ENCODE measurements at places on chromosomes 5 and 9.

DNA sequence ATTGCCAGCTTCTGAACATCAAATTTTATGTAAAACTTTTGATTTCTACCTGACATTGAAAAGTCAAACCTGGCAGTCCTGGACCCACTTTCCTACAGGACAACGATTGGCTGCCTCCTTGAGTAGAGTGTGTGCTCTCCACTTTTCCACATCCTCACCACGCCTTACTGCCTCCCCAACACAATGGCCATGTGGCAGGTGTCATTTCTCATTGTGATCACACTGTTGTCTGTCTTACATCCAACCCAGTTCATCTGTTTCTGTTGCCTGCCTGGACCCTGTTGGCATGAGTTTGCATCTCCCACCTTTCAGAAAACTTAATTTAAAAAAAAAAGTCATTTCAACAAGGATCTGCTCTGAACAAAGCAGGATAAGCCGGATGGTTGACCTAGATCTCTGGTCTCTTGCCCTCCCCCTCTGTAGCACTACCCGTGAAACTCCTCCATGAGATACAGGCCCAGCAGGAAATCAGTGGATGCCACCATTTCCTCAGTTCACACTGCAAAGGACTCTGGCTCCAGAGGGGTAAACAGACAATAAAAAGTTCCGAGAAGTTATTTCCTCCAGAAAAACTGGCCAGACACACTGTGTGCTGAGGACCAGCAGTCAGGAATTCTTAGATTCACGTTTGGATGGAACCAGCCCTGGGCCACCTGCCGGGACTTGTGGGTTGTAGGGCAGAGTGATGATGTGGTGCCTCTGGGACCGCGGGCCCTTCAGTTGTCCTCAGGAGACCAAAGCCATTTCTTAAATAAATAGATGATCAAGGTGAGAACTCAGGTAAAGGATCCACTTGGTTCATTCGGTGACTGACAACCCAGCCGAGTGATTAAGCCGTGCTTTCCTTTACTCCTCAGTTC lies 48.6 kb downstream of the AMBP start:
- DNase-seq = no peak

DNA sequence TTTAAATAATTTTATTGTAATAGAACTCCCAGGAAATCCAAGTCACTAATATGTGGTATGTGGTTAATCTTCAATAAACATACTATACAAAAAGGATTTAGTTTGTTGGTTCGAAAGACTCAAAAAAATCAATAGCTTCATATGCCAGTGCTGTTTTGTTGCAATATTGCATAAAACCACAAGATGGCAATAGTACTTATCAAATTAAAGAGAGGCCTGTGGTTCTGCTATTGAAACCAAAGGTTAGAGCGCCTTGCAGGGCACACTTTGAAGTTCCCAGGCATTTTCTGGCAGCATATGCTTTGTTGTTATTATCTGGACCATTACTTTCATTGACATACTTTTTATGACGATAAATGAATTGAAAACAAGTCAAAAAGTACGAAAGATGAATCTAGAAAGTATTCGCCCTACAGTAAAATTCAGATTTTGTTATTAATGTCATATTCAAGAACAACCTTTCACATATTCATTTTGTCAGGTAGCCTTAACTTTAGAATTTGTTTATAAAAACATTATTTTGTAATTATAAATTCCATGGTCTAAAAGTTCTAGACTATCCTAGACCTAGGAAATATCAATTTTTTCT lies 316.3 kb downstream of the MCTP1 start:
- DNase-seq = no peak

DNA sequence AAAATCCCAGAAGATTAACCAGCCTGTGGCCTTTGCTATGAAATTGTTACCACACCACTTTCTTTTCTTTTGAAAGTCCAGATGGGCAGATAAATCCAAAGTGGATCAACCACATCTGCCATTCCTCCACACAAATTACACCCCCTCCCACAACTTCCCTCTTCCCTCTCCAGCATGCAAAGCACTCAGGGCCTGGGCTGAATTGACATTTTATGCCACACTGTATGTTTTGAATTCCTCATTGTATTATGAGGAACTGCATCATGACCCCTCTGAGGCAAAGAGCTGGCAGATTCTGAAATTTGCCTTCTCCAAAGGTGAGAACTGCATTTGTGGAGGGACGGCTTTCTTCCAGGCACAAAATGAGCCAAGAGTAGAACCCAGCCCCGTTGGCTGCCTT lies 589.2 kb upstream of the KLF4 start:
- no peak for DNase-seq

GRCh38 chr5:15521381-15522186 lies 21.6 kb downstream of the FBXL7 start:
- DNase-seq = no peak

GRCh38 chr9:127285965-127286364 lies 21.4 kb downstream of the GARNL3 start:
- no peak for DNase-seq

- DNase-seq = no peak
Observed at GRCh38 chr9:36149197-36149596, 12.7 kb downstream of the GLIPR2 start.

GRCh38 chr5:33091571-33092363 lies 349.0 kb upstream of the TARS1 start:
- no peak for DNase-seq

GRCh38 chr5:30572279-30572678 lies 621.2 kb upstream of the CDH6 start:
- no peak for DNase-seq

- DNase-seq = no peak
Observed at GRCh38 chr9:37729499-37729898, 24.1 kb upstream of the TRMT10B start.

GRCh38 chr5:107361945-107362344 lies 308.8 kb downstream of the EFNA5 start:
- DNase-seq = no peak

DNA sequence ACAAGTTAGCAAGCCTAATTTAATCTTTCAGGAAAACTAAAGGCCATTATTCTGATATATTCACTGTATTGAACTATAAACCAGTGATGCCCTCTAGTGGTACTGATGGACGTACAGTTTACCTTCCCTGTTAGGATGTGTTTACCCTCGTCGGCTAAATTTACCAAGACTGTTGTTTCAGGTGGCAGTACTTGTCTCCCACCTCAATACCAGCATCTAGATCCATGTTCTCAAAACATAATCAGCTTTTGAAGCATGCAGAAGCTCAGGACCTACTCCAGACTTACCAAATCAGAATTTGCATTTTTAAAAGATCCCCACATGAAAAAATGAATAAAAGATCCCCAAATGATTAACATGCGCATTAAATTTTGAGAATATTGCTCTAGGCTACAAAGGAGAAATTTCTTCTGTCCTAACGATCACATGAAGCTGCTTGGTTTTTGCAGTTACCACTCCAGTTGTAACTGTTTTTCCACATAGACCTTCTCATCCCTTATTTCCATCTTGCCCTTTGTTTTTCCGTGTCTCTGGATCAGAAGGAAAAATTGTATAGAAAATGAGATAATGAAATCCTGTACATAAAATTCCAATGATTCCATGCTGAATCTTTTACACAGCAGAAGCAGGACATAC lies 3.2 kb upstream of the BAAT start:
- DNase-seq = peak; percentile 7

DNA sequence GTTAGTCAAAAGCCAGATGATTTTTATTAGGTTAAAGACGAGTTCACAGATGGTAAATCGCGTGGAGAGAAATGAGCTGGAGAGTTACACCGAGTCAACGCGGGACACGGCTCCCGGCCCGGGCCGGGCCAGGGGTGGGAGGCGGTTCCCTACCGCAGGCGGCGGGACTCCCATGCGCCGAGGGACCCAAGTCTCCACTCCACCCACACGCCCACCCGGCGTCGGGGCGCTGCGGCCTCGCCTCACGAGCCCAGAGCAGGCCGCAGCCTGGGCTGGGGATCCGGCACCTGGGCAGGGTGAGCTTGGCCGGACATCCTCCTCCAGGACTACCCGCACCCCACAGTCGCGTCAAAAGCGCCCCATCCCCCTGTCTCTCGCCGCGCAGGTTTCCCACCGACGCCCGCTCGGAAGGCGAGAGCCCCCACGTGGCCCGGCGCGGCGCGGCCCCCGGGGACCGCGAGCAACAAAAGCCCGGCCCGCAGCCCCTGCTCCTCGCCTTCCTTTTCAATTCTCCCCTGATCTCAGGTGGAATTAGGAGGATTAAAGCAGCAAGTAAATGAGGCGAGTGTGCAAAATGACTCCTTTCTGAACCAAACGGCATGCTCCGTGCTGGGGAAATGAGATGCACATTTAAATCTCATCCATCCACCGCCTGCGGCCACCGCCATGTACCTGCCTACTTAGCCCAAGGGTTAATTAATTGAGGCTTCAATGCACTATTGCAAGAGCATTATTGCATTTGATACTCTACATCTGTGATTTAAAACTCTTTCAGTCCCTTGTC lies 196.5 kb upstream of the TBCA start:
- DNase-seq = no peak

DNA sequence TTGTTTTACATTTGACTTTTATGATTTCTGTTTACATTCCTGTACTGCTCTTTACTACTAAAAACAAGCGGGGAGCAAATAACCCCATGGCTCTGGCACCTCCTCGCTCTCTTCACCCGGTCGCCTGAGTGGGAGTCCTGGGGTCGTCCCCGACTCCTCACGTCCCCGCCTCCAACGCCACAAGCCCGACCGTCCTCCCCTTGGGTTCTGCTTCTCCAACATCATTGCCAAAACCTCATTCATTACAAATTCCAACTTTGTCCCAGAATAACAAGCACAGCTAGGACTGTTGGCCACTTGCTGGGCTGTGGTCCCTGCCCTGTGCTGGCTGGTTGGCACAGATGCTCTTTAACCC lies 35.1 kb downstream of the MRPL36 start:
- no peak for DNase-seq

GRCh38 chr9:129390541-129390940 lies 212.5 kb upstream of the IER5L start:
- no peak for DNase-seq

DNA sequence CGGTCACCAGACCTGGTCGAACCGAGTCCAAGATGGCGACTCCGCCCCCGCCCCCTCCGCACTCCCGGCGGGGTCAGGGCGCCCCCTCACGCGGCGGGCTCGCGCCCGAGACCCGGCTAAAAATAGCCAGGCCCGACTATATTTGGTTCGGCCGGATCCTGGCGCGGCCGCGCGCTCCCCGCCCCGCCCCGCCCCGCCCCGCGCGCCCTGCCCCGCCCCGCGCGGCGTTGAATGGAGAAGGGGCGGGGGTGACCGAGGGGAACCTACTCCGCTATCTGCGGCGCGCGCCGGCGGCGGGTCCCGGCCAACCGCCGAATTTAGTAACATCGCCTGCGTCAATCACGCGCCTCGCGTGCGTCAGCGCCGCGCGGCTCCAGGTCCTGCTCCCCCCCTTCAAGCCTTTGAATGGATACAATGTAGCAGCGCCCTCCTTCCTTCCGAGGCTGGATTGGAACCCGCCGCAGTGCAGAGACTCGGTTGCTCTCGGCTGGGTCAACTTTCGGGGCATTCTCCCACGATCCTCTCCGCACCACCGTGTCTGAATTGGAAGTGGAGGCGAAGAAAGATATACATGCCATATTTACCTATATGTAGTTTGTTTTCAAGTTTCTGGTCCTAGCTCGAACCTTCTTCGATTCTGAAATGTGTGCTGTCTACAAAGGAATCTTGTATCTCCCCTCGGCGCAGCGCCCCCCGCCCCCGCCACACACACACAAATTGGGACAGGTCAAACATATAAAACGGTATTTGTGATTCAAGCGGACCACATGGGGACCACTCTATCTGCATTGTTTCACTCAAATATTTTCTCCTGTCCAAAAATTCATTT lies 1.6 kb upstream of the NR4A3 start:
- DNase-seq = peak; percentile 92

- DNase-seq = no peak
Observed at GRCh38 chr9:19009391-19009965, 23.5 kb downstream of the SAXO1 start.

DNA sequence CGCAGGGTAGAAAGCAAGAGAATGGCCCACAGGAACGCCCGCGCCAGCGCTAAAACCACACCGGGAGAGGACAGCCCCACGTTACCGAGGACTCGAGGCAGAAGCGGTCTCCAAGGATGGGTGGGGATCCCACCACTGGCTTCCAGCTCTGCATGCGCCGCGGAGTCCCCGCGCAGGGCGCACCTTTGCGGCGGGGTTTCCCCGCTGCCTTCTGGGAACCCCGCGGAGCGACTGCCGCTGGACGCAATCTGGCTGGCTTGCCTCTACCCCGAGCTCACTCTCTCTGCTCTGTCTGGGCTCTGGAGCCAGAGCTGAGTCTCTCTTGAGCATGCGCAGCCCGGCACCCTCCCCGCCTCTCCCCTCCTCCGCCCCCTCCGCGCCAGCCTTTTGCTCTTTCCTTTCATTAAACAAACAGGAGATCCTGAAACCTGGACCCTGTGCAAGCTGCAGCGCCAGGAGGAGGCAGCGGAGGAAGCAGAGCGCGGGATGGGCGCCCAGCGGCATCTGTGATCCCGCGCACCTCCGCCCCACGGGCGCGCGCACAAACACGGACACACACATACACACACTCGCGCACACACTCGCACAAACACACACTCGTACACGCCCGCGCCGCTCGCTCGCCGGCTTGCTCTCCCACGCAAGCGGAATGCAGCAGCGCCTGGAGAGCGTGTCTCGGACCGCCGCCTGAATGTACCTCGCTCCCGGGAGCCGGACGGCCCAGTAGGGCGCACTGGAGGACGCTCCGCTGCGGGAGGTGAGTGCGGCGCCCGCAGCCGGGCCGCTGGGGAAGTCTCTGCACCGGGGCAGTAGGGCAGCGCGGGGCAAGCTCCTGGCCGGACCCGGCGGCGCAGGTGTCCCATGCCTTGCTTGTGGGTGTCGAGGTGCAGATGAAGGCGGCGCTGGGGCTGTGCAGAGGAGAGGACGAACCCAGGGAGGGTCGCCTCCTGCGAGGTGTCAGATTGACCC lies at the start of gene PLPPR1:
Gene PLPPR1, plus strand, starts transcription at position 382 of the 969 bp plus-strand sequence.
- DNase-seq = no peak

- DNase-seq = no peak
Observed at GRCh38 chr5:115209279-115209678, 39.6 kb upstream of the TRIM36 start.

DNA sequence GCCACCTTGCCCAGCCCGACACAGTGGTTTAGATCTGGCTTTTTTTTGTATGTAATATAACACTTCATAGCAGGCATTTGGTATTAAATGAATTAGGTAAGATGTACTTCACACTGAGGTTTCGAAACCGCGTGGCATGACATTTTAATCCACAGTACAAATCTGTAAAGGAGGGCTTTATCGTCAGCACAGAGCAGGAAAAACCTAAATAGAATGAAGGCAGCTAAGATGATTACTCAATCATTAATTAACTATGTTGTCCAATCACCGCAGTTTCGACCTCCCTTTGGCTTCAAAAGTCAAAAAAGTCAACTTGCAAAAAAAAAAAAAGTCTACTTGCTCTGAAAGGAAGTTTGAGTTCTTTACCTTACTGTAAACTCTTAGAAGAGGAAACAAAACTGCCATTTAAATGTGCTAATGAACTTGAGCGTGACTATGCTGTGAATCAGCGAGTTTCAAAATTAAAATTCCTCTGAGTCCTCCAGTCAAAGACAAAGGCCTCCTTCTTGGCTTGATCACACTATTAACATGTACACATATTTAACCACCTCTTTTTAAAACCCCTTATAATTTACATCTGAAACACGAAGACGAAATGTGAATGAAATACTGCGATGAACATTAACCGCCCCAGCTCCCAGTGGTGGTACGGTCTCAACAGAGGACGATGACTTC lies 698 bp upstream of the SEC24A start:
- peak; percentile 5 for DNase-seq

GRCh38 chr9:16552252-16552651 lies 318.2 kb downstream of the BNC2 start:
- DNase-seq = no peak

- no peak for DNase-seq
Observed at GRCh38 chr5:6115852-6116251, 262.5 kb downstream of the MED10 start.
